NCI-H345 (cell line): ENCODE measurements at places on chromosomes 4 and X.

- no peak for DNase-seq
These were observed 66.8 kb upstream of the SH3RF1 start for GRCh38 chr4:169337510-169337909.

DNA sequence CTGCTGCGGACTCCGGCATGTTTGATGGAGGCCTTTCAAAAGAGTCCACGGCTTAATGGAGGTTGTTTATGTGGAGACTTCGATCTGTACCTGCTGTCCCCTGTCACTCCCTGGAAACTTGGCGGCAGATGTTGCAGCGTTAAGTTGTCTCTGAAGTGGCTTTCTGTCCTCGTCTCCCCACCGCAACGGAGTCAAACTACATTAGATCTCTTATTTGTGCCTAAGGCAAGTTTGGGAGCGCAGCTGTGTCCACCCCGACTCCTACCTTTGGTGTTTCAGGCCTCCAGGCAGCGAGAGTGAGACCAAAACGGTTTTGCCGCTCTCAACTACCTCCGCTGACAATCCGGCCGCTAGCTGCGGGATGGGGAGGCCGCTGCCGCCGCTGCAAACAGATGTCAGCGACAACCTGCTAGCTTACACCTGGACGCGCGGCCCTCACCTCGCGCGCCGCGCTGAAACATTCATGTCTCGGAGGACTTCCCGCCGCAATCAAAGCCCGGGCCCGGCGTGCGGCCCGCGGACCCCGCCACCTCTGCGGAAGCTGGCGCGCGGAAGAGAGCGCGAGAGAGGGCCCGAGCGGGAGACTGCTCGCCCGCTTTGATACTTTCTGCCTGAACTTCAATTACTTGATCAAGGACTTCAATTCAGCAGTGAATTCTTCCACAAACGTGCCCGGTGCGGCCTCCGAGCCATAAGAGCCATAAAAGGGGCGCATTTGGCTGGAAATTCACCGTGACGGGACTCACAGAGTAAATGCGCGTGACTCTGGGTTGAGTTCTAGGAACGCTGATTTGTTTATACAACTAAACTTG is 108.4 kb downstream of the ANTXR2 start:
- DNase-seq = no peak

DNA sequence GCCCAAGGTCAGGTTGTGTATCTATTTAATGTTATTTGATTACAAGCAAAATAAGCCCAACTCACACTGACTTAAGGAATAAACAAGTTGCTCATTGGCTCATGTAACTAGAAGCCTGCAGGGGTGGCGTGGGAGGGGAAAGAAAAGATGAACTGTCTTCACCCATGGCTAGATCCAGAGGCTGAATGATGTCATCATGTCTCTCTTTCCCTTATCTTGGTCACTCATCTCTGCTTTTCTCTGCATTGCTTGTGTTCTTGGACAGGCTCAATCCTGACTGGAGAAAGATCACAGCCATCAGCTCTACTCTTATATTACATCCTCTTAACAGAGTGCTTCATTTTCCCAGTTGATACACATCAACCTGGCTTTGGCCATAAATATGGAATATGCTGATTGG is 290.0 kb upstream of the DIAPH2 start:
- no peak for DNase-seq

GRCh38 chr4:26001413-26001812 is 87.4 kb downstream of the SMIM20 start:
- DNase-seq = no peak

- peak; percentile 48 for DNase-seq
These were observed 36.9 kb downstream of the NLGN3 start for GRCh38 chrX:71181558-71181909.

DNA sequence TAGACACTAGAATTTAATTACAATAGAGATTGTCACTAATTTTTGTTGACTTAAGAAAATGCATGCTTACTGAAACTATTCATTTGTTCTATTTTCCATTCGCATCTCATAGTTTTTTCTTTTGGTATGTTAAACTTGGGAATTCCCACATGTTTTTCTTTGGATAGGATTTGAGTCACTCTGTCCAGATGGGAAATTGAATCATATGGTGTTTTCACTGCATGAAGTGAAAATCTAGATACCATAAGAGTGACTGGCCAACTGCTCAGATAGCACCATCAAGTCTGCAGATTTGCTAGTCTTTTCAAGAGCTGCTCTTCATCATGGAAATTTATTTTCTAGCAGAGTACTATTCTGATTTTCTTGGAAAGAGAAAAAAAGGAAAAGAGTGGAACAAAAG is 172.6 kb downstream of the FAM47B start:
- no peak for DNase-seq

GRCh38 chr4:71785959-71786358 is 2.1 kb upstream of the GC start:
- no peak for DNase-seq

GRCh38 chr4:38453253-38453881 is 210.6 kb upstream of the KLF3 start:
- no peak for DNase-seq

- DNase-seq = no peak
These were observed 72.6 kb downstream of the ANK2 start for GRCh38 chr4:113122066-113122465.

DNA sequence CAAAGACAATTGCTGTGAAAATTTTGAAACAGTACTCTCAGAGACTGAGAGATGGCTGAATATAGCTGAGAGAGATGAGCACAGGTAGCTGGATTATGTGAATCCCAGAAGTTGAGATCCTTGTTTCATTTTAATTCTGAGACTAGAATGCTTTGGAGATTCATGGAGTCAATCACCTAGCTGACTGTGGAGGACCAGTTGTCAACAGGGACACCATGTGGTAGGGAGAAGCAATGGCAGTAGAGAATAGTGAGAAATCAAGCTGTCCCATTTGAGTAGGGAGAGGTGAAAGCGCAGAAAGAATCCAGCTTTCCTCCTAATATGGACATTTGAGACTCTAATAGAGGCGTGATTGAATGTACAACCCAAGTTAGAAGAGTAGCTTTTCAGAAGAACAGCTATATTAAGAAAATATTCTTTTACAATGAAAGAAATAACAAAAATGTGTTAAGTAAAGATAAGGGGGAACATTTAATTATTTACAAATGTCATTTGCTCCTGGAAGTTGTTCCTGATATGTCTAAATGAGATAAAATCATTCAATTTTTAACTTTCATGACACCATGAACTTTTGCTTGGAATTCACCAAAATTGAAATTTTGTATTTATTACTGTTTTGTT is 30.3 kb upstream of the GLRB start:
- DNase-seq = peak; percentile 24

- DNase-seq = no peak
These were observed 73.2 kb downstream of the ENOX2 start for GRCh38 chrX:130829526-130830515.

DNA sequence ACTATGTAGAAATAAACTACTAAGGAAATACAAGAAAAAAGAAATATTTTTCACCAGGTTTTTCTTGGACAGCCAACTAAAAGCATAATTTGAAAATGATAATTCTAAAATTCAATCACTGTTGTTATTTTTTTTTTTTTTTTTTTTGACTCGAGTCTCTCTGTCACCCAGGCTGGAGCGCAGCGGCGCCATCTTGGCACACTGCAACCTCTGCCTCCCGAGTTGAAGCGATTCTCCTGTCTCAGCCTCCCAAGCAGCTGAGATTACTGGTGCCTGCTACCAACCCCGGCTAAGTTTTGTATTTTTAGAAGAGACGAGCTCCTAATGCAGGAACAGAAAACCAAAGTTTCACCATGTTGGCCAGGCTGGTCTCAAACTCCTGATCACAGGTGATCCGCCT is 122.3 kb upstream of the UGT8 start:
- no peak for DNase-seq

- DNase-seq = peak; percentile 19
These were observed at the start of gene NWD2 for GRCh38 chr4:37244583-37245390. TSS of gene NWD2 (plus strand) at chr4:37244743. CDS start at chr4:37245068, 325 bp downstream.

- no peak for DNase-seq
These were observed 15.3 kb downstream of the GPR174 start for GRCh38 chrX:79159800-79160199.

DNA sequence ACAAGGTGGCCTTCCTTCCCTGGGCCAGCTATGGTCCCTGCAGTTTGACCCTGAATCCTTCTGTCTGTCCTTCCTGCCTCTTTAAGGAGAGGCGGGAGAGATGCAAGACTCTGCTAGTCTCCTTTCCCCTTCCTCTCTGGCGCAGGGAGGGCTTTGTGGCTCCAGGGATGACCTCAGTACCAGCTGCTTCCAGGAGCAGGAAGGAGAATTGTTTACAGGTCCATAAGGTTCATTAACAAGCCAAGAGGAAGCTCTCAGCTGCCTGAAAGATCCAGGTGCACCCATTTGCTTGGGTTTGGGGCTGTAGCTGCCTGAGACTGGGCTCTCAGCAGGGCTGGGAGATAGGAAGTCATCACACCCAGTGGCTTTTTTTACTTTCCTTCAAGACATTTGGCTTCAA is 4.0 kb upstream of the FATE1 start:
- no peak for DNase-seq

DNA sequence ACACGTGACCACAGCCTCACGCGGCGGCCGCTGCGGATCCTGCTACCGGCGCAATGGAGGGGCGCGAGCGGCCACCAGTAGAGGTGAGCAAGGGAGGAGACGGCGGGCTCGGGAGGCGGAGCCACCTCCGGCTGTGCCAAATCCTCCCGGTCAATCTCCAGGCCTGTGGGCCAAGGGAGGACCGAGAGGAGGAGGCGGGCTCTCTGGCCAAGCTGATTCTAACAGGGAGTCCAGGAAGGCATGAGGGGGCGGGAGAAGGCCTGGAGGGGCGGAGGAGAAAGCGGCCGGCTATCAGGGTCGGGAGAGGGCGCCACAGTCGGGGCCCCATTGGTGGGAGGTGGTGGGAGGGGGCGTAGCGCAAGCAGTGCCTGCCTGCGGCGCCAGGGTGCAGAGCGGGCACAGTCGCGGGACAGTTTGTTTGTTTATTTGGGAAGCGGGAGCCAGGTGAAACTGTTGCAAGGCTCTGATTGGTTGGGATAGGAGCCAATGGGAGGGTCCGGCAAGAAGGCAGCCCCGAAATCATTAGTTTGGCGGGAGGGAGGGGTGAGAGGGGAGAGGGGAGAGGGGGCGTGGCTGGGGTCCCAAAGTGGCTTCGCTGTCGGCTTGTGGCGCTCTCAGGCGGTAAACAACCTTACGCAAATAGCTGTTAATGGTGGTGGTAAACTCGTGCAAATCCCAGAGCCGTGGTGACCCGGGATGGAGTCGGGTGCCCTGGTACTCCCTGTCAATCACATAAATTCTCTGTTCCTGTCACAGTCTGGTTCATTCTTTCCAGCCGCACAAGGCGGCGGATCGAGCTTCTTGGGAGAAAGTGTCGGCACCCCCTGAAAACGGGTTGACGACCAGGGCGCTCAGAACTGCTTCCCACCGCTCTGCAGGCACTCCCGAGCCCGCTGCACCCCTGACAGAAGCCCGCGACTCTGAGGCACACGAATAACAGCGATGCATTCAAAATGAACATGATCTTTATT is at the start of gene IRS4:
IRS4 (minus strand) TSS at position 55 of the 971 bp plus-strand sequence.
- DNase-seq = peak; percentile 8

DNA sequence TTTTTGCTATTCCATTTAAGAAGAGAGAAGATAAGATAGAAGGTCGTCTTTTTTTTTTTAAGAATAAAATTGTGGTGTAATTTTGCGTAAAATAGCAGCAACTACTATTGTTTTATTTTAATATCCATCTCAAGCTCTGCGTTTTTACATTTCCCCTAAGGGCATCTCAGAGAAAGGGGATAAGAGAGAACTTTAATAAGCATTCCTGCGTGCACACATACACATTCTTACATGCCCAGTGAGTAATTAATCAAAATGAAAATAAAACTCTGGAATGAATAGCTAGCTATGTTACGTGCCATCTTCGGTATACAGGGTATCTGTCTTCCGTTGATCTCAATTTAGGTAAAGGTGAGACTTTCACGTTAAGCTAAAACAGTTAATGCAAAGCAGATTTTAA is 200.3 kb upstream of the TENM3 start:
- no peak for DNase-seq

- DNase-seq = no peak
These were observed 90.6 kb downstream of the DCAF8L2 start for GRCh38 chrX:27680726-27681125.

DNA sequence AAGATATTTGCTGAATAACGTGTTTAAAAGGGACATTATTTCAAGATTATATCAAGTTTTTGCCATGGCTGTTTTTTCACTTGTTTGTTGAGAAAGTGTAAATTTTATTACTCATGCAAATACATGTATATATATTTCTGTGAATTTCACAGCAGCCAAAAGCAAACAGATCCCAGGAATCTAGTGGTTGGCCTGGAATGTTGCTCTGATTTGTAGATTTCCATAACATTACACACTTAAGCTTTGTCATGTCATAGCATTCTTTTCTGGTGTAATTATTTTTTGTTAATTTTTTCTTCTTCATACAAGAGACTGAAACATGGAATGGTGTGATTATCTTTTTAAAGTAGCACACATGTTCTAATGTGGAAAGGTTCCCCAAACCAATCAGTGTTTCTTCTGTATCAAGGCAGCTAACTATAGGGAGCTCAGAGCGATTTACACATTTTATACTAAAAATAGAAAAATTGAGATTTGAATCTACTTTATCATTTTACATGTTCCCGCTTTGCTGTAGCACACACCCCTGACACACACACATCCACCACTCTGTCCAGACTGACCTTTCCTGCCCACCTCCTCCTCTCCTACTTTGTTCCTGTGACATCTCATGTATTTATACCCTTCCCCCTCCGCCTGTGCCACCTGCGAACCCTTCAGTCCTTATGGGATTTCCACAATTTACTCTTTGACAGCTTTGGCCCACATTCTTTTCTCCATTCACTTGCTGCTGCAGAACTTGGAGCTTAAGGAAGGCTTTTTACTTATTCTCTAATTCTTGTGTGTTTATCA is 20.3 kb downstream of the RUFY3 start:
- no peak for DNase-seq

DNA sequence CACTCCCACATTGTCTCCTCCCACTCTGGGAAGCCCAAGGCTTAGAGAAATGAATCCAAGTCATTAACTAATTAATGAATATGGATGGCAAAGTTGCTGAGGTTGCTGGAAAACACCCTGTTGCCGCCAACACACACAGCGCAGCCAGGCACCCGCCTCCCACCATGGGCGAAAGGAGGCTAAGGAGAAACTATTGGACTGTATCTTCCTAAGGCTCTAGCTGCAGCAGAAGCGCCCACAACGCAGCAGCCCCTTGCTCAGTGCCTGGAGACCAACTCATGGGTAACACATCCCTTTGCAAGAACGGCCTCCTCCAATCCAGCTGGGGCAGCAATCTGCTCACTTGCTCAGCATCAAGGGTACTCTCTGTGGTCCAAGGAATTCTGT is 34.2 kb downstream of the TSC22D3 start:
- DNase-seq = no peak

DNA sequence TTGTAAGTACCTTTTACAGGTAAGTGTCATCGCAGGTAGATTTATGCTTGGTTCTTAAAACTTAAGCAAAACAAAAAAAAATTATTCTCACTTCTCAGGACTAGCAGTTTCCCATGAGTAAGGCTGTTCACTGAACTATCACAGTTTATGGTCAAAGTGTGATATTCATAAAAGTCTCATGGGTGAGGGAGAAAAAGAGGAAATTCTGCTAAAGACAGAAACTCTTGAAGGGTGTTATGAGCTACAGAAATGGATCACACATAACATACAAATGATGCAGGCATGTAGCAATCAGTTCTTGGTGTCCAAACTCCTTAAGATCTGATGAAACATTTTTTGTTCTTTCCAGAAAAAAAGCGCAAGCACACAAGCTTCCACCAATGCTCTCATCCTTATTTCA is 8.5 kb downstream of the RAB9A start:
- no peak for DNase-seq

GRCh38 chr4:163332526-163333406 is at the start of gene NPY1R:
TSS of gene NPY1R (minus strand) at chr4:163332596. CDS start at chr4:163326554, 6,042 bp downstream.
- DNase-seq = peak; percentile 46
